ENCODE measurements at places on chromosomes 12 and 14.
A peak's percentile ranks its signal among the peaks of the same experiment; 100 is the strongest.

DNA sequence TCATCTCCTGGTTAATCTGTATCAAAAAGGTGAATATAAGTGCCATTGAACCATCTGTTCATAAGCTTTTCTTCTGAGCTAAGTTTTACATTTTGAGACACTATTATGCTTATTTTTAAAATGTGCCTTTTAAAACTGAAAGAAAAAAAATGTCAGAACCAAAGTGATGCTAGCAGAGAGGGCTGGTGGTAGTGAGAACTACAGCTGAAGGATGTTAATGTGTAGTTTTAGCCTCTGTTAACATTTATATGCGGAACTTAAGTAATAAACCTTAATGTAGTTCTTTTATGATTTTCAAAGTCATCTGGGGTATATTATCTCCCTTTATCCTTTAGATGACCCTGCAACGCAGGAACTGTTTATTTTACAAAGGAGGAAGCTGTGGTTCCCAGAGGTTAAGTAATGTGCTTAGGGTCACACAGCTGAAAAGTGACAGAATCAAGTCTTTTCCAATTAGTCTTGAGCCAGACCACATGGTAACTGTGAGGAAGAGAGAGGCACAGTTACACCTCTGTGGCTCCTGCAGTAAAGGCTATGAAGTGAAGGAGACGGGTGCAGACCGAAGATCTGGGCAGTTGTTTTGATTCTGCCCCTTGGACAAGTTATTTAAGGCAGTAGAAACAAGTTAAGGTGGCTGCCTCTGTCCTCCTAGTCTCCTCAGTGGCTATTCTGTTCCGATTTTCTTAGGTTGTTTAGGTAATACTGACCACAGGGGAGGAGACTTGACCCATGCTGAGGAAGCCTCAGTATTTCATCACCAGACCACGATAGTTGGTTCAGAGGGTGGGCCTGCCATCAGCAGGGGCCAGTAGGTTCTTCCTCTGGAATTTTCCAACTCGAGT, 23.9 kb downstream of the GNG2 start:
- peak; percentile 61 for DNase-seq

- DNase-seq: no peak
Measured at GRCh38 chr12:3536096-3536875, 45.3 kb downstream of the PRMT8 start.

DNA sequence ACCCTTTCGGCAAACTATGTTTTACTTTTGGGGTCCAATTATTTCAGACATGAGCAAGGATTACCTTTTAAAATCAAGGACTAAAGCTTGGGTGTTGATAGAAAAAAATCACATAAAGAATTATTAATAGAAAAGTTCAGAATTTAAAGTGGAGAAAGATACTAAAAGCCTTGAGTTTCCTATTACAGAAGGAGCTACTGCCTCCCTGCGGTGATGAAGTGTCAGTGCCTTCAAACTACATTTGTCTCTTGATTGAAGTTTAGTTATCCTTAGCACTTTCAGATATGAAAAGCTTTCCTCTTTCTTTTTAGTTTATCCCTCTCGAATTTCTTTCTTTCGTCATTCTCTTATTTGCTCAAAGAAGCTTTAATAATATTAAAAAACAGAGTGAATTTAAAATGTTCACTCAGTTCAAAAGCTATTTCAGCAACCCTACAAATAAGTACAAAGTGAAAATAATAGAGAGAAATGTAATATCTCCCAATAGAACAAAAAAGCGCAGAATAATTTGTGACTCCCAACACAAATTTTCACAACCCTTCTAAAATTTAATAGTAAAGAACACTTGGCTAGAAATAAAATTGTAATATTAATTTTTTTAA, 87.6 kb downstream of the SEC23A start:
- DNase-seq: peak; percentile 53

DNA sequence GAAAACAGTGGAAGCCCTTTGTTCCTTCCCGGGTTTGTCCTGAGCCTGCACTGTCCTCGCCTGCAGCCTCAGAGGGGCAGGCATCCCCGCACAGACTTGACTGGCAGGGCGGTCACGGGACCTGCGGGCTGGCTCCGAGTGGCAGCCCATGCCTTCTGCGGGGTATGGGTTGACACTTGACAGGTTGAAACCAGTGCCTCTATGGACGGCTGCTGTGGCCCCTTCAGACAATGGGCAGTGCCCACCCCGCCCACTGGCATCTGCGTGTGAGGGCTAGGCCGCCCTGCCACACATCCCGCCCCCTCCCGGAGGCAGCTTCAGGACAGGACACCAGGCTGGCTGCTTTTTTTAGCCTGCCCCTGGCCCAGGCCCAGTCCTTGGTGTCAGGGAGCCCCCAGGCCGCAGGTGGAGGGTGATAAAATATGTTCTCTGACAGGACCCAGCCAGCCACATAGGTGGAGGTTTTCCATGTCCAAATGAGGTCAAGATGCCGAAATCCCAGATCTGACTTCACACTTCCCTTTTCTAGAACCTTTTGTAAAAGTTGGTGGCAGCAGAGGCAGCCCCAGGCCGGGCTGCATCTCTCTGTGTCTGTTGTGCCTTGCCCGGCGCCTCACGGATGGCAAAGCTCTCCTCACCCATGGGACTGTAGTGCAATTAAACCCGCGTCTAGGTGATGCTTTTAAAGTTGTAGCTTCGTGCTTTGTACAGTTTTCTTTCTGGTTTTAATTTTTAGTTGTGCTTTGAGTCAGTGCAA, 10.0 kb downstream of the ANKRD9 start:
- DNase-seq: no peak

GRCh38 chr12:47935184-47935583, 28.2 kb upstream of the TMEM106C start:
- peak; percentile 86 for DNase-seq

DNA sequence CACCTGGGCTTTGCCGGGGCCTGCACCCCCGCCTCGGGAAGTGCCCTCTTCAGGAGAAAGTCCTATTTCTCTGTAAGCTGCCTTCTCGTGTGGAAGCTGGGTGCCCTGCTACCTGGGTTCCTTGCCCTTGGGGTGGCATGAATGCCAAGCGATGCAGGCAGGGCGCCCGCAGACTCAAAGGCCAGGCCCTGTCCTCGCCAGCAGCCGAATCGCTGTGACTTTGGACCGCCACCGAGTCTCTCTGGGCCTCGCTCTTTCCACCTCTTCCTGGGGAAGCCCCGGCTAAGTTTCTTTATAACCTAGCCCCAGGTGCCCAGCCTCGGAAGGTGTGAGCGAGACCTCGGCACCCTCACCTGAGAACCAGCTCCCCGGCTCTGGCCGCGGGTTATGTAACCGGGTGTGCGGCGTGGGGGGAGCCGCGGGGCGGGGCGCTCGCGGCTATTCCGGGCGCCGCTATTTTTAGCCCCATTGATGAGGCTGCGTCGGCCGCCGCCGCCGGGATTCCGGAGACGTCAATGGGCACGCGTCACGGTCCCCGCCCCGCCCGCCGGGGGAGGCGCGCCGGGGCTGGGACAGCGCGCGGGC, 14.6 kb upstream of the NR4A1 start:
- DNase-seq: peak; percentile 79

- DNase-seq: peak; percentile 30
Measured at GRCh38 chr14:73725116-73726024, 11.2 kb upstream of the PNMA1 start.

DNA sequence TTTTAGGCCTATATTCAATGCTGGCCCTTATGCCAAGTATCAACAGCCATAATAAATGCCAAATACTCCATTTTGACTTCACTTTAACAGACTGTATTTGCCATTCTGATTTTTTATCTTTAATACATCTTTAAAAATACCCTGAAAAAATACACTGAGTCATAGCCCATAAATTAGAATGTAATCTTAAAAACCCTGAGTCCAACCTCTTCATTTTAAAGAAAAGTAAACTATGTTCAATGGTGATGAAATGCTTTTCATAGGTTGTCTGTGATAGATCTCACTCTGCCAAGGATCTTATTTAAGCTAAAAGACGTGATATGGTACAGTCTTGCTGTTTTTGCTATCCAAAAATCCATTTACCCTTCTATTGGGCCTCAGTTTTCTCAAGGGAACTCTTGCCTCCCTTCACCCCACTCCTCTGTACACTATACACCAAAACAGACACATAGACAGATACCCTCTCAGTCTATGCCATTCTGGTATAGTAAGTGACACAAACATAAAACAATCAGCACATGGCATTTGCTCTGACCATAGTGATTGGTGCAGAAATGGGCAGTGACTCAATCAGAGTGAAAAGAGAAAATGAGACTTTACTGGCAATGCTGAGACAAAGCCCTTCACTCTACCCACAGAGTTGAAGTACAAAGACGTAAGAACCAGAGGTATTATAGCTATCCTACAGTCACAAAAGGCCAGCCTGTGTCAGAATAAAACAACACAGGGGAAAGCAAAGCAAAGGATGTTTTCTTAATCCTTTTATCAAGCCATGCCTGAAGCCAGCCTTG, 49.1 kb downstream of the BTG1 start:
- peak; percentile 44 for DNase-seq

GRCh38 chr12:27560126-27560525, 36.1 kb downstream of the PPFIBP1 start:
- peak; percentile 44 for DNase-seq

DNA sequence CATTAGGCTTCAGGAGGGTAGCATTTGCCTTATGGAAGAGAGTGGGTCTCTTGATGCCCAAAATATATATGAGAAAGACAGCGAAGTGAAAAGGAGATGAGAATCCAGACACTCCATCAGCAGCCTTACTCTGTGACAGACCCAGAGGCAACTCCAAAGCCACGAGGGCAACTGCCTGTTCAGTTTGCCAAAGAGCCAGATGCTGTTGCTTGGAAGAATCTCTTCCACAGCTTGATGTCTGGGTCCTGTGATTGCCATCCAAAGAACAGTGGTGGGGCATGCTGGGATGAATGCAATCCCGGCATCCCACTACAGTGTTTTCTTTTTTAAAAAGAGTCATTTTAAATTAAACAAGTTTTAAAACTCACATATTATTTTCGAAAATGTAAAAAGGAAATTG, 10.9 kb upstream of the OTX2 start:
- no peak for DNase-seq

GRCh38 chr12:112353393-112353792, 28.8 kb downstream of the HECTD4 start:
- DNase-seq: no peak

DNA sequence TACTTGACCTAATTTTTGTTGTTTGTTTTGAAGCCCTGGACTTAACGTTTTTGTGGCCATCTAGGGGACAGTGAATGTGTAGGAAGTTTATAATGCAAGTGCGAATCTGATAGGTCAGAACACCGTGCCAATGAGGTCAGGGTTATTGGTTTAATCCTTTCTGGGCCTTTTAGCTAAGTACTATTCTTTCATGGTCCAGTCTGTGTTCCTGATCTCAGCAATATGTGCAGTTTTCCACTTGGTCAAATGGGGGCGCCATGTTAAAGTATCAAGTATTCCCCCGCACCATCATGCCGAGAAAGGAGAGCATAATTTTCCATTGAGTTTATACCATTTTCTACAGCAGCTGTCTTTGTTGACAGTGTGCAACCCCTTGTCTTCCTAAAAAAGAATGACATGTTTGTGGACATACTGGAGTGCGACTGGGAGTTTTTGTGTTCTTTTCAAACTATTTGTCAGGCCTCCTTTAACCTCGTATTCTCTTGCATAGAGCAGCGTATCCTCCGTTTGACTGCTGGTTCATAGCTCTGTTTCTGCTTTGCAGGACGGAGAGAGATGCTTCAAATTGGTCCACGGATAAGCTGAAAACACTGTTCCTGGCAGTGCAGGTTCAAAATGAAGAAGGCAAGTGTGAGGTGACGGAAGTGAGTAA, 1.3 kb downstream of the AHSA1 start:
- peak; percentile 67 for DNase-seq

- no peak for DNase-seq
Measured at GRCh38 chr12:4152145-4152795, 121.3 kb upstream of the CCND2 start.

GRCh38 chr12:75644472-75645072, 133.2 kb upstream of the KRR1 start:
- DNase-seq: no peak

GRCh38 chr12:80321653-80322052, 122.4 kb upstream of the PTPRQ start:
- peak; percentile 25 for DNase-seq

GRCh38 chr14:61330511-61330910, 9.1 kb downstream of the PRKCH start:
- no peak for DNase-seq

- DNase-seq: no peak
Measured at GRCh38 chr14:69481815-69482568, 2.5 kb upstream of the PLEKHD1 start.

DNA sequence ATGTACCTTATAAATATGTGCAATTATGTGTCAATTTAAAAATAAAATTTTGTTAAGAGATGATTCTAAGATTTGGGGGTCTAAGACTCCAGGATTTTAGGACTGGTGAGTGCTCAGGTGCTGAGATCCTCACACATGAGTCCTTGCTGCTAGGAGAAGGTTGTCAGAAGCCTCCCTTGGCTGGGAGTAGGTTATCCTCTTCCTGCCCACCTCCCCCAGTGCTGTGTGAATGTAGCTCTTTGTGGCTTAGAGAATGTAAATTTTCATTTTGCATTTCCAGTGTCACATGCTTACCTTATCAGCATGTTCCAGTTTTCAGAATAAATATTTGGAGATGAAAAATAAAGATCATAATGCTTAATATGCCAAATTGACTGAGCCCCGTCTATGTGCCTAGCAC, 114.2 kb upstream of the MDM1 start:
- no peak for DNase-seq

DNA sequence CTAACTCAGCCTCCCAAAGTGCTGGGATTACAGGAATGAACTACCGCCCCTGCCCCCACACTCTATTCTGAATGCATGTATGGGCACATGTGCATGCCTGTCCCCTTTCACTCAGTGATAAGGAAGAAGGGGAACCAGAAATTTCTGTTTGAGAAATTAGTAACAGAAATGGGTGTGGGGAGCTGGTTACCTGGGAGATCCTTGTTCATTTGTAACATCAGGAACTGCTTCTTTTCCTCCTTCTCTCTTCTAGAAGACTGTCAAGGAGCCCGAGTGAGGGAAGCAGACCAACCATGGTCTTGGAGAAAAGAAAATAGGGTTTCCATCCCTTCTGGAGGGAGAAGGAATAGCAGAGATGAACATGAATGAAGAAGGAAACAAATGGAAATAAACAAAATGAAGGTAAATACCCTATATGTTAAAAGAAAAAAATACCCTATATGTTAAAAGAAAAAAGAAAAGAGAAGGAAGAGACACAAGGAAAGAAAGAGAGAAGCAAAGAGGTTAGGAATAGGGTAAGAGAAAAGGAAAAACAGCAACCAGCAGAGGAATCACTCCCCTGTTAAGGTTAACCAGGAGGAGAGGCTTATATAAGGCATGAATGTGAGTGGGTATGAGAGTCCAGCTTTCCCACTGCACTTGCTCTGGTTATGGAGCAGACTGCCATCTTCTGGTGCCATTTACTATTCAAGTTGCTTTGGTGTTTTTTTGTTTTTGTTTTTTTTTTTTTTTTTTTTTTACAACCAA, 3.3 kb downstream of the PPP1R3E start:
- DNase-seq: peak; percentile 49

- DNase-seq: no peak
Measured at GRCh38 chr14:53663709-53664108, 292.9 kb downstream of the BMP4 start.

DNA sequence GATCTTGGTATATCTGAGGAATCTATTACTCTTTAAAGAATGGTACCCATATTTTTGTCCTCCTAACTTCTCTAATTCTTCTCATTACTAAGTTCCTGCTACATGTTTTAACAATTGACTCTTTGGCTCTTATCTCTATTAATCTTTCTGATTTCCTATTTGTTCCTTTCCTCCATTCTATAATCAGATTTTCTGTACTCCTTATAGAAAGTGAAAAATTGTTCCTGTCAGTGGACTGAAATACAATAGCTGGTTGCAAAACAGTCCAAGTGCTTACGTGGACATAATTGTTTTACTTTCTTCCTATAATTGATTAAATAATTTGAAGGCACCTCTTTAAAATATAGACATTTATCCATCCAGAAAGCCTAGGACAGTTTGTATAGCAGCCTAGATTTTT, 86.7 kb upstream of the PTHLH start:
- DNase-seq: no peak

All from fibroblast of upper back skin (primary cell).